ENCODE measurements at places on chromosomes 12 and 14. TPM values are rescaled to one million over a fixed set of nuclear protein-coding genes. Genes with fewer than 3 reads are reported as not detected.
A peak's percentile ranks its signal among the peaks of the same experiment; 100 is the strongest.

The INHBE gene
- total RNA-seq: 1.7 TPM

- DNase-seq: no peak
Measured at GRCh38 chr12:101931498-101932326, 54.3 kb downstream of the DRAM1 start.

GRCh38 chr12:89261982-89262381 is 90.3 kb downstream of the DUSP6 start:
- peak; percentile 38 for DNase-seq

DNA sequence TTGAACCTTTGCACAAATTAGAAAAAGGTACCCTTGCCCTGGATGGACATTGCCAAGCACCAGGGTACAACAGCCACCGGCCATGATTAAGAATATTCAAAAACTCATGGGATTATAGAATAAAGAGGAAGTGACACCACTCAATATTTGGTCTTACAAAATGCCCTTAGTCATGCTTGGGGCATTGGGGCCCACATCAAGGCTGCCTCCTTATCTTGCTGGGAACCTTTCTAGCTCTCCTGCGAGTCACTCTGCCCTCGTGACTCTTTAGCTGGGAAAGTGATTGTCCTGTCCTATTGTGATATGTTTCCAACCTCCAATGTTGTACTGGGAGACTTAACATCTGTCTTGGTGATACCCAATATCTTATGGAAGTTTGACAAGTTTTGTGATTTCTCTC is 57.8 kb downstream of the GTF2A1 start:
- DNase-seq: no peak

- no peak for DNase-seq
Measured at GRCh38 chr14:89624500-89625156, 207.6 kb upstream of the FOXN3 start.

GRCh38 chr14:105173901-105174894 is 5.6 kb upstream of the JAG2 start:
- DNase-seq: no peak

DNA sequence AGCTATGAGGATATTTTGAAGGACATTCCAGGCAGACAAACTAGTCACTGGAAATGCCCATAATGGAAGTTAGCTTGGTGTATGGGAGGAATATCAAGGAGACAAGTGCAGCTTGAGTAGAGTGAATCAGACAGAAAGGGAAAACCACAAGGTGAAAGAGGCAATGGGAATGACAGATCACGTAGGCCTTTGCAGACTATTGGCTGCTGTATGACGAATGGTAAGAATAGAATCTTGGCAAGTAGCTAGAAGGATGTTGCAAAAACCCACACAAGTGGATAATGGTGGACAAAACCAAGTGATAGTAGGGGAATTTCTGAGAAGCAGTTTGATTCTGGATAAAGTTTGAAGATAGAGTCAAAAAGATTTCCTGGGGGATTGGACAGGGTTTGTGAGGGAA is 196.9 kb upstream of the NOVA1 start:
- no peak for DNase-seq

DNA sequence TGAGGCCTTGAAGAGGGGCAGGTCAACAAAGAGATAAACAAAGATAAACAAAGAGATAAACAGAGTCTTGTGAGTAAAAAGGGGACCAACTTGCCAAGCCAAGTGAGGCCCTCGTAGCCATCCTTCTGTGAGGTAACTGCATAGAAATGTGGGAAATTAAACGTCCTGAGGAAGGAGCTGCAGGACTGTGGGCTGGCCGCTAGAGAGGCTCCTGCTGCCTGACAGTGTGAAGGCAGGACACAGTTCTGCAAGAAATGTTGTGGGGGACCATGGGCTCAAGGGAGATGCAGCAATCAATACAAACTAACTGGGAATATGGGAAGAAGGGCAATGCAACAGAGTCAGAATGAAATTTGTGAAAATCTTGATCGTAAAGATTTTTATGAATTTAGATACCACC is 91.9 kb downstream of the SLC8A3 start:
- peak; percentile 2 for DNase-seq

GRCh38 chr14:89537911-89538310 is 120.9 kb upstream of the FOXN3 start:
- DNase-seq: no peak
